ENCODE measurements at places on chromosomes 4 and X. TPM values are rescaled to one million over a fixed set of nuclear protein-coding genes. Genes with fewer than 3 reads are reported as not detected.
A peak's percentile ranks its signal among the peaks of the same experiment; 100 is the strongest.

GNRHR gene
- polyA plus RNA-seq = 0.29 TPM

ADH4 gene
- 0.45 TPM for polyA plus RNA-seq

NEXMIF gene
- polyA plus RNA-seq = 0.38 TPM

TNIP3 gene
- polyA plus RNA-seq = 1.3 TPM

FRG2 gene
- not detected for polyA plus RNA-seq

ELK1 gene
- polyA plus RNA-seq = 20.9 TPM

KIAA1210 gene
- 0.33 TPM for polyA plus RNA-seq

GSX2 gene
- polyA plus RNA-seq = not detected

CYTL1 gene
- 7.0 TPM for polyA plus RNA-seq

PLP1 gene
- polyA plus RNA-seq = 127 TPM

- DNase-seq = no peak
Measured at GRCh38 chrX:85627363-85627762, 247.9 kb upstream of the POF1B start.

DNA sequence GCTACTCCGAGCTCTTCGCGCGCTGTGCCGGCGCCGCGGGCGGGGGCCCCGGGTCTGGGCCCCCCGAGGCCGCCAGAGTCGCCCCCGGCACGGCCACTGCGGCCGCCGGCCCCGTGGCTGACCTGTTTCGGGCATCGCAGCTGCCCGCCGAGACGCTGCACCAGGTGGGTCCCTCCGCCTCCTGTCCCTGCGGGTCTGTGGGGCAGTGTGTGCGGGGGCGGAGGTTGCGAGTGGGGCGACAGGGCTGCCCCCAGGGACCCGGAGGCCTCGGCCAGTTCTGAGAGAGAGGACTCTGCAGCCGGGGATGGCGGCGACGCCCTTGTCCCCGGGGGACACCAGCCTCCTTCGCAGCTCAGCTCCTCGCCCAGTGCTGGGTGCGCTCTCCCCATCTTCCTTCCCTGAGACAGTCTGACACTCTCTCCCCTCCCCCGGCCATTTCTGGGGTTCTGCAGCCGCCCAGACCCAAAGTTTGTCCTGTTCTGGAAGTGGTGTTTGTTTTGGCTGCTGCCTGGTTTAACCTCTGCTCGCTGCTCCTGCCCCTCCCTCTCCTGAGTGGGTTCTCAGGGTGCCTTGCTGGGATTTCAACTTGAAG, 609 bp downstream of the REPS2 start:
- no peak for DNase-seq

DNA sequence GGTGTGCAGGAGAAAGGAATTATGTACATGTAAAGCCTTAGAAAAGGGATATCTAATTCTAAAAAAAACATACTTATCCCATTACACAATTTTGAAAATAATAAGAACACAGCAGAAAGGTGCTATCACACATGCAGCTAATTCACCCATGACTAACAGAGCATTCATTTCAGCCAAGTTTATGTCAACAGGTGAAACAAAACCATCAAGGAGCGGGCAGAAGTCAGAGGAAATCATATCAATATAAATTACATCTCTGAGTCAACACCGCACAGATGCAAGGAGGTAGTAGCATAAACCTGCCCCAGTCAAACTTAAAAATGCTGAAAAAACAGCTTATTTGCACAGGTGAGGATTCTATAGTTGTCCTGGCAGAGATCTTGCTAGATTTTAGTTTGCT, 197.9 kb downstream of the PRDM5 start:
- no peak for DNase-seq

DNA sequence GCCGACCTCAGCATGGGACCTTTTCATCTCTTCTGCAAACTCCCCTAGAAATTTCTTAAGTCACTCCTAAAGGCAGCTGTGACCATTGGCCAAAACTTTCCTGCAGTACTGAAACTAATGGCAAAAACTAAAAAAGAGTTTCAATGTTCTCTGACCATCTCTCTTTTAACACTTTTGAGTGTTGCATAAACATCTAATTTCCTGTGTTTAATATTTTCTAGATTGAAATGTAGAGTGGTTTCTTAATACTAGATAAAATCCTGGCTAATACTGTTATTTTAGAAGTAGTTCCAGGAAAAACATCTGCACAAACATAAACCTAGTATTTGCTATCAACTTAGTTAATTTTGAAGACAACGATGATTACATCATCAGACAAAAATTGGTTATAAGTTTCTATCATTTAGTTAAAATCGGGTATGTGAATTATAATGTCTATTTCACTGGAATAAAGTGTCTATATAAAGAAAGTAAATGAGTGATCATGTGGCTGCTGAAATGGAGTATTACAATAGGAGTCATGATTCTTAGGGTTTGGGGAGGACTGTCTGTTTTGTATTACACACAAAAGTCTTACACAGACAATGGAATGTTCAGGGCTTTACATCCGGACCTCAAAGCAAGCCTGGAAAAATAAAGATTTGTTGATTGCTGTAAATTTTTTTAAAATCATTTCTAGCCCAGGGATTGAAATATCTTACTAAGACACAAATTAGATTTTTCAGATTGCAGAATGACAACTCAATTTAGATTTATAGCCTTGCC, 1323.4 kb downstream of the C4orf33 start:
- DNase-seq = no peak

- no peak for DNase-seq
Measured at GRCh38 chrX:47191331-47191730, 2.3 kb upstream of the UBA1 start.

GRCh38 chrX:70476934-70477733, 32.5 kb downstream of the DLG3 start:
- no peak for DNase-seq

GRCh38 chrX:154010330-154011087, 9.2 kb downstream of the IRAK1 start:
- no peak for DNase-seq

- no peak for DNase-seq
Measured at GRCh38 chr4:79757600-79757999, 315.4 kb downstream of the ANTXR2 start.

- DNase-seq = no peak
Measured at GRCh38 chr4:126354784-126355183, 1040.0 kb downstream of the FAT4 start.

DNA sequence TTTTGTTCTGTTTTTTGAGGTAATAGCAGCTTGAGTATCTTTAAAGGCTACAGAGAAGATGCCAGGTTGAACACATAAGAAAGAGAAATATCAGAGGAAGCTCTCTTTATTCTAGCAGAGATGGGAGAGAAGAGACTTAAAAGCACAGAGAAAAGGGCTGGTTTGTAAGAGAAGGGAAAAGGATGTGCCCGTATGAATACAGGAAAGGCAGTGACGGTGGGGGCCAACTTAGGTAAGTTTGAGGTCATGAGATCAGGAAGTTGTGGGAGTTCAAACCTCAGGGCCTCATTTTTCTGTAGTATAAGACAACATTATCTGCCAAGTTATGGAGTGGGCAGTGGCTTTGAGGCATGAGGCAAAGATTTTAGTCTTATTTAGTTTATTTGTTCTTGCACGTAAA, 121.3 kb upstream of the S100G start:
- DNase-seq = no peak

DNA sequence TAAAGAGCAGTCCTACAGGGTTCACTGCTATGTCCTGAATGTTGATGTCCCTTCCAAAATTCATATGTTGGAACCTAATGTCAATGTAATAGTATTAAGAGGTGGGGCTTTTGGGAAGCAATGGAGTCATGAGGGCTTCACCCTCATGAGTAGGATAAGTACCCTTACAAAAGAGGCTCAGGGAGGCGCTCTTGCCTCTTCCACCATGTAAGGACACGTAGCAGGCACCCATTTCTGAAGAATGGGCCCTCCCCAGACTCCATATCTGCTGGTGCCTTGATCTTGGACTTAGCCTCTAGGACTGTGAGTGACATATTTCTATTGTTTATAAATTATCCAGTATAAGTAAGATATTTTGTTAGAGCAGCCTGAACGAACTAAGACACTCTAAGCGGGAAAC, 15.8 kb downstream of the MED28 start:
- no peak for DNase-seq

- DNase-seq = no peak
Measured at GRCh38 chrX:150873616-150874015, 24.9 kb downstream of the CD99L2 start.

DNA sequence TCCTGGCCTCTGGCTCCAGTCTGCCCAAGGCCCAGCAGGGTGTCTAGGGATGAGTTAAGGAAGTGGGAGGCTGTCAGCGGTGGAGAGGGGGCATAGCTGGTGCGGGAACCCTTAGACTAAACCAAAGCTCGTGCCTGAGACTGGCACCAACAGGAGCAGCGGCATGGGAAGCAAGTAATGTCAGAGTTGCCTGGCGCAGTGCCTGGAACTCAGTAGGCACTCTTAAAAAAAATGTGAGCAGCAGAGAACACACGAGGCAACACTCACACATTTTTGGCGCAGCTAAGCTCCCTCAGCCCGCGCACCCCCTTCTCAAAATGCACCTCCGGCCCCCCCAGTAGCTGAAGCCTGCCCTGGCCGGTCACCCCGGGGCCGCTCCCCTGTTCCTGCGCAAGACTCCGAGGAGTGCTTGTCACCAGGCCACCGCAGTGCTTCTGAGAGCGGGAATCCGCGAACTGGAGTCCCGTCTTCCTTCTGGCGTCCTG, 583 bp downstream of the GABRE start:
- peak; percentile 25 for DNase-seq

DNA sequence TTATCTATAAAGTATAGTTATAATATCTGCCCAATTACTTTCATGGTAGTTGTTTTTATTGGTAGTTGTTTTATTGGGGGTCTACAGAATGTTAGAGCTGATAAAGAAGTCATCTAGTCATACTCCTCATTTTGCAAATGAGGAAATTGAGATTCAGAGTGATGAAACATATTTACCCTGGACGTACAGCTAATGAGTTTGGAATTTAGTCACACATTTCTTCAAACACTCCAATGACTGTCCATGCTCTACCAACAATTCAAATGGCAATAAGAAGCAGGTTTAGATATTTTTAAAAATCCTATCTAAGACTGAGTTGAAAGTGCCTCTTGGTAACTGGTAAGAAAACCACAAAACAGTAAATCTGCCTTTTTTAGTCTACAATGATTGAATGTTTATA, 98.2 kb downstream of the MAGEC1 start:
- DNase-seq = no peak

- peak; percentile 28 for DNase-seq
Measured at GRCh38 chr4:119314356-119314755, 7.6 kb downstream of the FABP2 start.

GRCh38 chr4:40200875-40201801, 4.3 kb downstream of the RHOH start:
- DNase-seq = no peak

- DNase-seq = no peak
Measured at GRCh38 chr4:171676555-171677215, 136.5 kb upstream of the GALNTL6 start.

DNA sequence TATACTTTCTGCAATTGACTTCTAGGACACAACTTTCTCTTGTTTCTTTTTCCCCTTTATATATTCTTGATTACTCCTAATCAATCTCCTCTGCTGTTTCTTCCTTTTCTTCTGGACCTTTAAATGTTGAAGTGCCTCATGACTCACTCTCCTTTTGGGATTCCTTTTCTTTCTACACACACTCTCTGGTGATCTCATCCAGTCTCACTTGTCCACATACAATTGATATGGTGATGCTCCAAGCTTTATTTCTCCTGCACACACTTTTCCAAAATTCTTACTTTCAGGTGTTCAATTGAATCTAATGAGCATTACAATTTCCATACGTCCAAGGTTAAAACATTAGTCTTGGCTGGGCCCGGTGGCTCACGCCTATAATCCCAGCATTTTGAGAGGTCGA, 794.8 kb upstream of the EPHA5 start:
- DNase-seq = no peak

GRCh38 chr4:122968227-122968812, 45.9 kb upstream of the NUDT6 start:
- no peak for DNase-seq

DNA sequence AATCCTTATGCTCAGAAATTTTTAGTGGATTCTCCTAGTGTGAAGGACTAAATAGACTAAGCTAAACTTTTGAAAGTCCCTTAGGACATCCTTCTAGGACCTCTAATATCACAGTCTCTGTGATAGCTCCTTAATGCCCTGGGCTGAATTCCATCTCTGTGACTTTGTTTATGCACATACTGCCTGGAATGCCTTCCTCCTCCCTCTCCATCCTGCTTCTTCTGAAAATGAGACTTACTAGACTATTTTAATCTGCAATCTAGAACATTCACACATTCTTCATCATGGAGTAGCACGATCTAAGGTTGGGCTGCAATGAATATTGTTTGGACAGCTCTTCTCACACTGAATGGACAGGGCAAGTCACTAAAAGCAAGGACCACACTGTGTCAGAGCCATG, 65.0 kb upstream of the MSX1 start:
- DNase-seq = no peak

- no peak for DNase-seq
Measured at GRCh38 chr4:17336524-17336961, 175.3 kb downstream of the QDPR start.

- DNase-seq = peak; percentile 80
Measured at GRCh38 chr4:53932796-53933610, 131.4 kb downstream of the CHIC2 start.

DNA sequence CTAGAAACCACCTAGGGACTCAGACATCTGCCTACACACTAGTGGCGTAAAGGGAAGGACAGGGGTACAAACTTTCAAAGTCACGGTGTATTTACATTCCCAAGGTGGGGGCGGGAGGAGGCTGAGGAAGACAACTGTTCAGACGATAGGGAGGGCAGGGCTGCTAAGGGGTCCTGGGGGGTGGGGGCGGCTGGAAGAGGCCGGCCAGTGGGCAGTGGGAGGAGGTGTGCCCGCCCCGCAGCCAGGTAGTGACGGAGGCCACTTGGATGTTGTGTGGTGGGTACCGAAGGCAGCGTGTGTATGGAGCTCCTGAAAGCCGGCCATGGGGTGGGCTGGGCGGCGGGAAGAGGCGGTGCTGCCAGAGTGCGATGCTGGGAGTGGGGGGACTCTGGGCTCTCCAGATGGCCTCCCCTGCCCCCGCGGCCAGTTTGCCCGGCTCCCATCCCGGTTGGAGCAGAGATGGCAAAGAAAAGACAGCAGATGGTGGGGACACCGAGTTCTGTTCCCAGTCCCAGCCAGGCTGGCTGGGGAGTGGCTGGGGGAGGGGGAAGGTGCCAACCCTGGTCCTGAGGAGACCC, 24.2 kb downstream of the L1CAM start:
- no peak for DNase-seq

- no peak for DNase-seq
Measured at GRCh38 chr4:173415092-173415491, 16.2 kb upstream of the SCRG1 start.

Data from muscle of arm (tissue), 14 donors.